Left colon (tissue), 2 donors: ENCODE measurements at places on chromosomes 16 and 17.

DNA sequence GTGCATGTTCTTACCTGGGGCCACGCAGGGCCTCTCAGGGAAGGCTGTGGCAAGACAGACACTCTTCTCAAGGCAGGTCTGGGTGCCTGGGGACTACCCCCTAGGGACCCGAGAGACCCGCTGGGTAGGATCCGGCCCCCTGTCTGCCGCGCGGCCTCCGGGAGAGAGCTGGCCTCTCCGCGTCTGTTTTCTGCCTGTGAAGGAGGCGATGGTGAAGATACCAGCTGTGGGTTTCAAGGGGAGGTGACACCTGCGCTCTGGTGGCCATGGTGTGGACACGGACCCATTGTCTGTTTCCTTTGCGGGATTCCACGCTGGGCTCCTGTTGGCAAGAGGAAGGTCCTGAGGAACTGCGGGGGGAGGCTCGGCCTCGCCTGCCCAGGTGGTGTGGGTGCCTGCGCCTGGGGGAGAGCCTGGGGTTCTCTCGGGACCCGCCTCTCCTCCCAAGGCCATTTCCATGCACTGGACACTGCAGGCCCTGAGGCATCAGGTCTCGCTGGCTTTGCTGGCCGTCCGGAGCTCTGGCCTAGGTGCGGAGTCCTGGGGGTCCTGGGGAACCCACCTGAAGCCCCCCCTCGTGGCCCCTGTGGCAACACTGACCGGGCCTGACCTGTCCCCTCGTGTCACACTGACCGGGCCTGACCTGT, 12.2 kb upstream of the METRNL start:
- peak; percentile 5 for DNase-seq

- no peak for DNase-seq
These were observed 1005.7 kb downstream of the CDH11 start for GRCh38 chr16:64116151-64116550.

DNA sequence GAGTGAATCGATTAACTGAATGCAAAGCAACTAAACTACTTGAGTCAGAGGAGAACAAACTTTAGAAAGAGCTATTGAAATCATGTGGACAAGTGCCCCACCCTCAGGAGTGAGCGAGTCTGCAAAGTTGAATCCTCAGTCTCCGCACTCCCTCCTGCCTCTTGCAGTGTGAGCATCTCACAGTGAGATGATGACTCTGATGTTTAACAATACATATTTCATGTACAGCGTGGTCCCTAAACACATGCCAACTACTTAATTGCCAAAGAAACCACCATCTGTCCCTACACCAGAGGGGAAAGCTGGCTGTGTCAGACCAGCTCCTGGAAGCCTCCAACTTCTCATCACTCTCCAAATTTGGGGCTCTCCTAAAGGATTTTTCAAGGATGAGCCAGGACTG, 31.2 kb downstream of the PIMREG start:
- DNase-seq: no peak

DNA sequence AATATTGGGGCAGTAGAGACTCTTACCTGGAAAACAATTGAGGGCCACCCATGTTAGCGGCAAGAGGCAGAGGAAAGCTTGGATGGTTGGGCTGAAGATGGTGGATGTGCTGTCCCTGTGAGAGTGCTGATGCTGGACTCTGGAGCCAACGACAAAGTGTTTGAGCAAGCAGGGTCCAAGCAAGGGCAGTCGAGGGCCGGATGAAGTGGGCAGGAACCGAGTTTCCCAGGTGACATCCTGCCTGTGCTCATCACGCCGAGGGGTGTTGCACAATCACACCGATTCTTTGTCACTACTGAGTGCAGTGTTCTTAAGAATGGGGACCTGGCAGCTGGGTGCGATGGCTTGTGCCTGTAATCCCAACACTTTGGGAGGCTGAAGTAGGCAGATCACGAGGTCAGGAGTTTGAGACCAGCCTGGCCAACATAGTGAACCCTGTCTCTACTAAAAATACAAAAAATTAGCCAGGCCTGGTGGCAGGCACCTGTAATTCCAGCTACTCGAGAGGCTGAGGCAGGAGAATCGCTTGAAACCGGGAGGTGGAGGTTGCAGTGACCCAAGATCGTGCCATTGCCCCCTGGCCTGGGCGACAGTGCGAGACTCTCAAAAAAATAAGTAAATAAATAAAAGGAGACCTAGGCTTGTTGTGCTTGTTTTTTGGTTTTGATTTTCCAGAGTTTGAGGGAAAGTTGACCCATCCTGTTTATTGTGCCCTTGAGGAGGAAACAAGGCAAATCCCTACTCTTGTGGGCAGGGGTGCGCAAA, 6.1 kb downstream of the PYCARD start:
- no peak for DNase-seq

- DNase-seq: no peak
These were observed 9.6 kb downstream of the AP2B1 start for GRCh38 chr17:35596530-35597233.
